ENCODE measurements at places on chromosomes 4 and X. TPM values are rescaled to one million over a fixed set of nuclear protein-coding genes. Genes with fewer than 3 reads are reported as not detected.

The NLGN3 gene
- total RNA-seq, result 2.5 TPM

The REPS2 gene
- total RNA-seq, result 17.9 TPM

The VCX2 gene
- total RNA-seq, result not detected

The PLAC1 gene
- total RNA-seq, result not detected

DNA sequence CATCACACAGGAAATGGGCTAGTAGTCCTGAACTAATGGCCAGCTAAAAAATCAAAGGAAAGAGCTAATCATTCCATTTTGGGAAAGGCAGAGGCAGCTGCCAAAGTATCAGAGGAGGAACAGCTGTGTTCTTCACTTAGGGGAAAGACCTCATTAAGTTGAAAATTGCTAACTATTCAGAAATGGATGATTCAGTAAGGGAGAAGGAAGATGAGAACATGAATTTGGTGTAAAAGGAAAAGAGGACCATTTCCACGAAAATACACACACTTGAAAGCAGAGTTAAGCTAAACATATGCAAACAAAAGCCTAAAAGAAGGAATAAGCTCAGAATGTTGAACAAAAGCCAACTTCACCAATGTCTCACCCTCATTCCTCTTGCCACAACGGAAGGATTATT lies 90.4 kb downstream of the PCDH19 start:
- DNase-seq, result no peak

- DNase-seq, result no peak
Measured at GRCh38 chr4:54779476-54780148, 121.9 kb downstream of the KIT start.

DNA sequence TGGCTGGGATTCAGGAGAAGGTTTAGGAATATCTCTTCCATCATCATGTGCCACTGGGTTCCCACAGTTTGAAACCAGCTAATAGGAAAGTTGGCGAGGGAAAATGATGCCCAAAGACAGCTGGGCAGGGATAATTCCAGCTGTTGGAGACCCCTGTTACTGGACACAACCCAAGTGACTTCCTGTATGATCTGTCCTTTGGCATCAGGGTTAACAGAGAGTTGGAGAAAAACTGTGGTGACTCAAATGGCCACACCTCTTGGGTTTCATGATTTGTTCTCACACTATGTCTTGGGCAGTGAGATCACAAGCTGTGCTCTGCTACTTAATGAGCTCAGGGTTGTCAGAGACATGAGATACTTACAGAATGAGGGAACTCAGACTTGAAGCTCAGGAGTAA lies 3.8 kb downstream of the FGF16 start:
- DNase-seq, result no peak

GRCh38 chr4:24273136-24273535 lies 311.2 kb downstream of the DHX15 start:
- no peak for DNase-seq

The ITIH6 gene
- total RNA-seq, result not detected

DNA sequence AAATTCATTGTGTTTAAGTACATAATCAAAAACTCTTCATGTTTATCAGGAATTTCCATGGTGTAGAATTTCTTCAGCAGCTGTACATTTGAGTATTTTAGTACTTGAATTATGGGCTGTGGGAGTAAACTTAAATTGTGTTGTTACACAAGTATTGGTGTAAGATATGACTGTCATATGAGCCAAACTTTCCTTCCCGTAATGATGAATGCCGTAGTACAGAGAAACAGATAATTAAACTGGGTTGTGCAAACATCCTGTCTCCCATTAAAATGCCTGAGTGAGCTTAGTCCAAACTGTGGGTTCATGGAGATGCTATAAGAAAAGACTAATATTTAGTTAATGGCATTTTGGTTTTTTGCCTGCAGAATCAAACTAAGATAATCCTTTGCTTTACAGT lies 159.2 kb downstream of the SLC4A4 start:
- no peak for DNase-seq

GRCh38 chr4:148735432-148736155 lies 293.4 kb upstream of the NR3C2 start:
- no peak for DNase-seq

DNA sequence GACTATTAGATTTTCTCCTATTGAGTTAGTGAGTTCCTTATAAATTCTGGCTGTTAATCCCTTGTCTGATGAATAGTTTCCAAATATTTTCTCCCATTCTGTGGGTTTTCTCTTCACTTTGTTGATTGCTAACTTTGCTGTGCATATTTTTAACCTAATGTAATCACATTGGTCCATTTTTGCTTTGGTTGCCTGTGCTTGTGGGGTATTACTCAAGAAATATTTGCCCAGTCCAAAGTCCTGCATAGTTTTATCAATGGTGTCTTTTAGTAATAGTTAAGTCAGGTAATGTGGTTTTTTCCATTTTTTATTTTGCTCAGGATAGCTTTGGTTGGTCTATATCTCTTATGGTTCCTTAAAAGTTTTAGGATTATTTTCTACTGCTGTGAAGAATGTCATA lies 490.3 kb downstream of the ARAP2 start:
- no peak for DNase-seq

GRCh38 chrX:150478496-150479492 lies 89.6 kb upstream of the MTM1 start:
- DNase-seq, result no peak

DNA sequence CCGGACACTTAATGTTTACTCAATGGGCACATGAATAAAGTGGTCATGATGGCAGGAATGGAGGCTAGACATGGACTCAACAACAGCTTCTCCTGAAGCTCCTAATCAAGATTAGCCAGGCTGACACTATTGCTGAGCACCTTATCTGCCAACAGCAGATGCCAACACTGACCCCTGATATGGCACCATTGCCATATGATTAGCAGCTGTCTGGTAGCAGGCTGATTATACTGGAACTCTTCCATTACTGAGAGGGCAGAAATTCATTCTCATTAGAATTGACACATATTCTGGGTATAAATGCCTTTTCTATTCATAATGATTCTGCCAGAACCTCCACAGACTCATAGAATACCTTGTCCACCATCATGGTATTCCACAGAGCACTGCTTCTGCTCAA lies 18.4 kb upstream of the AFF1 start:
- no peak for DNase-seq

GRCh38 chr4:124178449-124179021 lies 534.0 kb downstream of the ANKRD50 start:
- DNase-seq, result no peak

The ZFYVE28 gene
- 31.1 TPM for total RNA-seq

DNA sequence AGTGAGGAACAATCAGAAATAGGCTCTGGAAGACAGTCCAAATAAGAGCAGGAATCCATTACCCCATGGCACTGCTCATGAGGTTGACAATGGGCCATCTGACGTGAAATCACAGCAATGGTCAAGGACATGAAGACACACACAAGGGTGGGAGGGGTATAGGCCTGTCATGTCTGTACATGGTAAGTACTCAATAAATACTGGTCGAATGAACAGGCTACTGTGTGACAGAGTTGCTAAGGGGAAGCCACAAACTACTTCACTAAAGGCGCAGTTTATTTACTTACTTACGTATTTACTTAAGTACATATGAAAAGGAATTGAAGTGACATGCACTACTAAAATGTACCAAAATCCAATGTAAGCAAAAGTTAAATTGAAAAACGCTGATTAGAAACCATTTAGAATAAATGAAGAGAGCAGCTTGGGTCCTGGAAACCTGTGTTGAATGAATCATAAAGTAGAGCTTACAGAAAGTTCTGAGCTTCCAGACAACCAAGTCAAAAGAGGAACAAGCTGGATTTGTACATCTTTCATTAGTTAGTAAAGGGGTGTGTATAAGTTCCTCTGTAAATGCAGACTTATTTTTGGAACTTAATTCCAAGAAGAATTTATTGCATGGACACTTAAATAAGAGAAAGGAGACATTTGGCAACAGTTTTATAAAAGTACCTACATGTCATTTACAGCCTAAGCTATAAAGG lies 32.7 kb downstream of the ALPK1 start:
- no peak for DNase-seq

The FGF2 gene
- 11.9 TPM for total RNA-seq

DNA sequence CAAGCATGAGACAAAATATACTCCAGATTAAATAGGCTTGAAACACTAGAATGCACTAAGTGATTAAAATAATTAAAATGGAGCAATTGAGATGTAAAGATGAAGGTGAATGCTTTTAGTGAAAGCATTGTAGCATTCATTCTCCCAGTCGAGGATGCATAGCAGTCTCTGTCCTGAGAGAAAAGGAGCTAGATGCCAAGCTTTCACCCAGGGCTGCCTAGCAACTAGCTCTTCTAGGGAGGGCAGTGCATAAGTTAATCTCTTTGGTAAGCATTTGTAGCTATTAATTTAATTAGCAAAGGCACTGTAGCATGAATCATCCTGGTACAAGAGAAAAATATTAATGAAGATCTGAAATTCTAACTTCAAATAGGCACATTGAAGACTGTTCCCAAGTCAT lies 1014.8 kb downstream of the C4orf33 start:
- no peak for DNase-seq

DNA sequence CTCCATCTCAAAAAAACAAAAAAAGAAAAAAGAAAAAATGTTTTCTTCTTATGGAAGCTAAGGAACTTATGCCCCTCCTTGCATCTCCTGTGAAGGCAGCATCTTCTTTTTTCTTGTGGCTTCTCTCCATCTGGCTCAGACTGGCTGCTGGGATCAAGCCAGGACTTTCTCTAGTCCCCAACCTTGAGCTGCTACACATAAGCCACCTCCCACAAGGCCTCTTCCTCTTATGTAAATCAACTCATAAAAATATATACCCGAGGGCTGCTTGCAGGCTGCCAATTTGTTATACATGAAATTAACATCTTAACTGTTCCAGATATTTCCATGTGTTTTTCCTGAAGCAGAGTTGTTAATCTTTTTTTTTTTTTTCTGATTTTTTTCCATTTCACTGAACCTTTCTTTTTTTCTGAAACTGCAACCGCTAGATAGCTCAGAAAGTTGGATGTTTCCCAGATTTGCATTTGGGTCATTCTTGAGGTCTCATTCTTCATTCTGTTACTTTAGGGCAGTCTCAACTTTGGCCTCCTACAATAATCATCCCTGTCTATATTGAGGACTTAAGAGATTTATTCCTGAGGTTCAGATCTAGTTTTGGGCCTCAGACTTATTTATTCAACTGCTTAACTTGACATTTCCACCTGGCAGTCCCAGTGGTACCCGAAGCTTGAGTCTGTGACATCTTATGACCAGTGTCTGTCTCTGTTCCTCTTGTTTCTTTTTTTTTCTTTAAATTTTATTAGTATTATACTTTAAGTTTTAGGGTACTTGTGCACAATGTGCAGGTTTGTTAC lies 10.3 kb downstream of the SNX25 start:
- peak; percentile 60 for DNase-seq

DNA sequence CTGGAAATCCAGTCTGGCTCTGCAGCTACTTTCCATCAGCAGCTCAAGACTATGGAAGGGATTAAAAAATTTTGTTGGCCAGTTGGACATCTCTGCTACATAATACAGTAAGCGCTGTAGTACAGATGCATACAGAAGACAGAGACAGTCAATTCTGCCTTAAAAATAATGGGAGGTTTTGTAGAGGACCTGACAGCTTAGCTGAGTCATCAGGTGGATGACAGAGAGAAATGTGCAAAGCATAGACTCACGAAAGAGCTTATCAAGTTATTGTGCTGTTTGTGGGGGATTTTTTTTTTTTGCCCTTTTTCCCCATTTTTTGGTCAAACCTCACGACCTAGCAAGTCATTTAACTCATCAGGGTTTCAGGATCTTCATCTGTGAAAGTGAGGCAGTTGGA lies 149.0 kb upstream of the SCML1 start:
- no peak for DNase-seq

The ARHGAP24 gene
- total RNA-seq, result 13.6 TPM

GRCh38 chr4:183988874-183989273 lies 83.8 kb downstream of the STOX2 start:
- no peak for DNase-seq

DNA sequence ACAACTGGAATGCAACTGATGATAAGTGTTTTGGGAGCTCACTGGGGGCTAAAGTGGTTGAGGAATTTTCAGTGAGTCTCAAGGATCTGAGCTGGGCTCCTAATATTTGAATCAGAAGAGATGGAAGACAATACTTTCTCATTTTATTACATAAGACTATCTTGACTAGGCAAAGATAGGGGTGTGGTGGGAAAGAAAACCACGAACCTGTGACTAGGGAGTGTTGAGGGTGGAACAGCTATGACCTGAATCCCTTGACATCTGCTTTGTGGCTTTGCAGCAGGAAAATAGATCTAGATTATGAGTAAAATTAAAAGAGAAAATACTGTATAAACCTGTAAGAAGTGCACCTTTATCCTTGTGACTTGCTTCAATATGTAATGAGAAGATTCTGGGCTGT lies 295.1 kb upstream of the TEX13A start:
- DNase-seq, result no peak

The GPR50 gene
- total RNA-seq, result 0.12 TPM

DNA sequence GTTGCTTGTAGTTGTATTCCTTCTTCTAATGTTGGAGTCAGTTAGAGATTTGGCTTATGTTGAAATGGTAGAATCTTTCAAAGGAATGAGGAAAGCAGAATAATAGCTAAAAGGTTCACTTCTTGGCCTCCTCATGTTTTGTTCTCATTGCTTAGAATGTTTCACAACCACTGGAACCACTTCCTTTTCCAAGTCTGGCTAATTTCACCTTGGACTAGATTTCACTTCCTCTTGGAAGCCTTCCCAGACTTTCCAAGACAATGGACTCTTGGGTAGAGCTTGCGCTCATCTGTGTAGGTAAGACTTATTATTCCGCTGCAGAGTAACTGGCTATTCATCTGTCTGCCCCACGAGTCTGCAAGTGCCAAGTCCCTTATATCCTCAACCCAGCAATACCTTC lies 8.3 kb downstream of the SPATA18 start:
- peak; percentile 84 for DNase-seq

DNA sequence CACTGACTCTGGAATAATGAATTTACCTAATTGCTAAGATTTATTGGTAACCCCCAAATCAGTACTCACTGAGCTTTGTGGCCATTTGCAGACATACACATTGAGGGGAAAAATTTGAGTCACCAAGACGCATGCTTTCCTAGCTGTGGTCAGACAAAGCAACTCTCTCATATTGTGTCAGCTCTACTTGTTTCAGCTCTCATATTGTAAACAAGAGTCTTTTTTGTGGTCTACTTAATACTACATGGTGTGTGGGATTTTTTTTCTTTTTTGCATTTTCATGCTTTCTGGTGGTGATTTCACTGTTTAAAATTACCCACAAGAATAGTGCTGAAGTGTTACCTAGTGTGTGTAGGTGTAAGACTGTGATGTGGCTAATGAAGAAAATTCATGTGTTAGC lies 428.2 kb upstream of the GALNT7 start:
- no peak for DNase-seq

The FAM114A1 gene
- total RNA-seq, result 80.6 TPM

DNA sequence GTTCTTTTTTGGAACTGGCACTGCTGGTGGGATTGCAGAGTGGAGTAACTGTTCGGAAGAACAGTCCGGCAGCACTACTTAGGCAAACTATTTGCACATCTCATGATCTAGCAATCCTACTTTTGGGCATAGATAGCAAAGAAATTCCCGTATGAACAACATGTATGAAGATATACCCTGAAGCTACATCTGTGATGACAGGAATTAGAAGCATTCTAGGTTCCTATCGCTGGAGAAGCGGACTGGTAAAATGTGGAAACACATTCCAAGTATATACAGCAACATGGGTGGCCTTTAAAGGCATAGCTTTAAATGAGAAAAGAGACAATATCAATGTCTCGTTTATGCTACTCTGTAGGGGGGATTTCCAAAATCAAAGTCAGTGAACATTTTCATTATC lies 3.1 kb downstream of the DCAF16 start:
- no peak for DNase-seq
